Retinal pigment epithelial cell (primary cell): ENCODE measurements at places on chromosomes 6 and 20.

DNA sequence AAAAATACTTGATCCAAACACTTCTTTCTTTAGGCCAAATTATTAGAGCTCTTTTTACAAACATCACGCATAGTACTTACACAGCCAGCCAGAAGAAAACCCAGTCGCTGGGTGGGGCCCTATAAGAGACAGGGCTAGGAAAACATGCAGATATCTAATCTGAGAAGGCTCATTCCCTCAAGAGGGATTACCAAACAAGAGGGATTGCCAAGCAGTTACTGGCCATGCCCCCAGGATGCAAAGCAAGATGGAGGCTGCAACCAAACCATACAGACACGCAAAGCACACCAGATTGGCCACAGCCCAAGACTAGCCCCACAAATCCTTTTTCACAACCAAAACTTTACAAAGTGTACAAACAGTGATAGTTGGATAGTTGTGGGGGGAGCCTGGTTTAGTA lies 1235.4 kb upstream of the GJE1 start:
- DNase-seq: no peak

DNA sequence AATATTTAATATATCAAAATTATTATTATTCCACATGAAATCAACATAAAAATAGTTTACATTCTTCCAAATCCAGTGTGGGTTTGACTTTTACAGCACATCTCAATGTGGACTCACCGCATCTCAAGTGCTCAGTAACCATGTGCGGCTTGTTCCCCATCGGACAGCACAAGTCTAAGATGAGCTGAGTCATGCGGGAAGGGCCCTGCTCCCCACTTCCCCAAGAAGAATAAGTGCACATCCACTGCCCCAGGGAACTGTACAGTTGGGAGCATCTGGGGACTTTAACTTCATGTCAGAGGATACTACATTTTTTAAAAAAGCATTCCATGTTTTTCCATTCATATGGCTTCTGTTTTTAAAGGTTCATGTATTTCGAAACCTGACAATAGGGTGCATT lies 325.6 kb downstream of the BTBD3 start:
- DNase-seq: no peak

DNA sequence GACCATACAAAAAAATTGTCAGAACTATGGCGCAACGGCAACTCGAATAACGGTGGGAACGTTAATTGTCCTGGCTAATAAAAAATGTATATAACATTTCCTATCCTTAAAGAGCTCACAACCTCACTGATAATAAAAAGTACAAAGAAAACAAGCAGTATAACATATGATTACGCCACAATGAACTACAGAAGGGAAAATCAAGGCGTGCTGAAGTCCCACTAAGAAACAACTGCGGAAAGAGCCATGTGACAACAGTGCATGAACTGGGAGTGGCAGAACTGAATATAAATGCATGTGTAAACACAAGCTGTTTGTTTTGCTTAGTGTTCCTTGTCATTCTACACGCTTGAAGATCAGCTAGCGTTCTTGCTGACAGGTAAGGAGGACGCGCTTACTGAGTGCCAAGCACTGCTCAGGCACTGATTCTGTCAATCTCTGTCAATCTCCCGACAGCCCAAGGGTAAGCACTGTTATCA lies 466 bp upstream of the PSMB1 start:
- no peak for DNase-seq

GRCh38 chr20:64064145-64064698 lies 1.2 kb downstream of the TCEA2 start:
- no peak for DNase-seq

DNA sequence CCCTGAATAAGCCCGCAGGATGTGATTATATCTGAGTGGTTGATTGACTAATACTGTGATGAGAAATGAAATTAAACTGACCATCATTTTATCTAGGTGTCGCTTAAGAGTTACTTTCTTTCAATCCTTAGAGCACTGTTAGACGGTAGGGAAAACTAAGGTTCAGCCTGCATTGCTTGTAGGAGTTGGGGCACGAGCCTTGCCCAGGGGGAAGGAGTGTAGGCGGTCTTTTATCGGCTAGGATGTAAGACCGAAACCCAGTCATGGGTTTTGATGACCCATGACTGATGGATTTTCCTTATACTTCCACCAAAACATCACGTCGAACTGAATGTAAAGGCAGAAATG lies 392 bp upstream of the TASP1 start:
- DNase-seq: no peak

GRCh38 chr20:16801919-16802651 lies 53.9 kb downstream of the OTOR start:
- DNase-seq: peak; percentile 7

- no peak for DNase-seq
Measured at GRCh38 chr6:113843500-113844073, 13.6 kb upstream of the MARCKS start.

DNA sequence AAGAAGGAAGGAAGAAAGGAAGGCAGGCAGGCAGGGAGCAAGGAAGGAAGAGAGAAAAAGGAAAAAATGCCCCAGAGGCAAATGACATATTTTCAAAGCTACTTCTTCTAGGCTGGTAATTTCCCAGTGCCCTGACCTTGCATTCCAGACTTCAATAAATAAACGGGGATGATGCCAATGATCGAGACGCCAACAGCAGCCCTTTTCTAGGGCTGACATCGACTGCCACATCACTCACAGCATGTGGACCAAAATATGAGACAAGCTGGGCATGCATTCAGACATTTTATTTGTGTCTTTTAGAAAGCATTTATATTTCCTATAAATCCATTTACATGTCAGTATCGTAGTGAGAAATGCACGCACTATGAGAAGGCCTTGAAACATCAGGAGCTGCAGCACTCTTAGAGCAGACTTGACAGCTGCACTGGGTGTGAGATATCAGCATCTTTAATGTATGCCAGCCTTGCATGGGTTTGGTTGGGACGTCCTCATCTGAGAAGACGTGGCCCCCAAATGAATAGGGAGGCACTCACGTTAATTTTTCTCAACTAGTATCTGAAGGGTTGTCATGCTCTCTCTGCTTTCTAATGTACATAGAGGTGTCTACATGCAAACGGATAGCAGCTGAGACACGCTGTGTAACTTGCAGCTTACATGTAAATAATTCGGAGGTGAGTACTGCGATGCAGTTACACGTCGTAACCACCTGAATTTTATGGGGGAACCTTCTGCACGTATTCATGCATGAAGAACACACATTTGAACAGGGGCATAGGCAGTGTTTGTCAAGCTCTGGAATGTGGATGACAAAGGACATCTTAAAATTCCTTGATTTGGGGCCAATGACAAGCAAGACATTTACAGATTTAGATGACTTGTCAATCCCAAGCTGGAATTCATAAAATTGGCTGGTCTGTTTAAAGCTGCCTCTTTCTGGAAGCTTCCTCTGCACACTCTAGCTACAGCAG lies 149.1 kb upstream of the AGPAT4 start:
- DNase-seq: no peak
